AG10803 (cell line): ENCODE measurements at places on chromosomes 6 and 20.

- DNase-seq = no peak
Measured at GRCh38 chr20:42857446-42857845, 332.3 kb downstream of the PTPRT start.

DNA sequence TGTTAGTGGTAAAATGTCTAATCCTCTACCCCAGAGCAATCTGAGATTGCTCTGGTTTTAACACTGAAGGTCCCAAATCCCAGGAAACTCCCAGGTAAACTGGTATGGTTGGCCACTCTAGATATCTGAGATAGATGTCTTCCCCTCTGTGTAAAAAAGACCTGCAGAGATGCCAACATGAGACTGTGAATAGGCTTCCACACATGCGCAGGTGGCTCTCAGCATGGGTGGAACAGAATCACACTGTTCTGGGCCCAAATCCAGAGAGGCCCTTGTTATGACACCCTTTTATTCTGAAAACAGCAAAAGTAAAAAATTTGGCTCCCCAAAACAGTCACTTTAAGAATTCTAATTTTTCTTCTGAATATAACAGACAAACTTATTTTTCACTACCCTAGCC is 88.7 kb upstream of the BMP5 start:
- no peak for DNase-seq

GRCh38 chr6:170453586-170454511 is 99.3 kb downstream of the PSMB1 start:
- DNase-seq = no peak

- peak; percentile 17 for DNase-seq
Measured at GRCh38 chr20:44407402-44408184, 52.1 kb downstream of the HNF4A start.

- DNase-seq = no peak
Measured at GRCh38 chr6:79649016-79649415, 17.9 kb downstream of the SH3BGRL2 start.
